ENCODE measurements at places on chromosomes 12 and 14.

DNA sequence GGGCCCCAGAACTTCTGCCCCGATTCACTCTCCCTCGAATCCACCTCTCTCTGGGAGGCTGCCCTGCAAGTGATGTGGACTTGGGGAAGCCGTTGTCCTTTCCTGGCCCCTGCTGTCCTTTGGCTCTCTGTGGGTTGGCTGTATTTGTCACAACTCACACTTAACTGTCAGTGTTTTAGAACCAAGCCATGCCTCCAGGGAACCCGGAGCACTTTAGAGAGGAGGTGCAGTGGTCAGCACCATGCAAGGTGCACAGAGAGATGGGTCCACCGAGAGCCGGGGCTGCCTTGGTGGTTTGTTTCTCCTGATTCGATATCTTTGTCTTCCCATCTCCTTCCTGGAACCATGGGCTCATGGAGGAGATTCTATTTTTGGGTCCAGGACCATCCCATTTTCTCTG is 129.5 kb upstream of the RTL1 start:
- DNase-seq = no peak

DNA sequence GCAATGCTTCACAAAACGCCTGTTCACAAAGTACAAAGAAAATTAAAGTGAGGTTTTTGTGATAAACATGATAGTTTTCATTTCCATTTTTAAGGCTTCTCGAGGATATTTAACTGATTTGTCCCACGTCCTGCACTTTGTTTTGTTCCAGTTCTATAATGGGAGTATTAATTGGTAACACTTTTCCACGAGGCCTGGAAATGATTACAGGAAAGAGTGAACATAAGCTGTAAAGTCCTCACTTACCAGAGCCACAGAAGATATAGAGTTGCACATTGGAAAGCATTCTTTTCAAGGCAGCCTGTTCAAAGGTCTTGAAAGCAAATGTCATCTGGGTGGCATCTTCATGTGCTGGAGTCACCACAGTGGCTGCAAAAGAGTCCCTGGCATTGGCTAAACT is 1236.6 kb downstream of the BCL11B start:
- no peak for DNase-seq

- no peak for DNase-seq
These were observed 368.6 kb downstream of the DPF3 start for GRCh38 chr14:72525087-72525915.

DNA sequence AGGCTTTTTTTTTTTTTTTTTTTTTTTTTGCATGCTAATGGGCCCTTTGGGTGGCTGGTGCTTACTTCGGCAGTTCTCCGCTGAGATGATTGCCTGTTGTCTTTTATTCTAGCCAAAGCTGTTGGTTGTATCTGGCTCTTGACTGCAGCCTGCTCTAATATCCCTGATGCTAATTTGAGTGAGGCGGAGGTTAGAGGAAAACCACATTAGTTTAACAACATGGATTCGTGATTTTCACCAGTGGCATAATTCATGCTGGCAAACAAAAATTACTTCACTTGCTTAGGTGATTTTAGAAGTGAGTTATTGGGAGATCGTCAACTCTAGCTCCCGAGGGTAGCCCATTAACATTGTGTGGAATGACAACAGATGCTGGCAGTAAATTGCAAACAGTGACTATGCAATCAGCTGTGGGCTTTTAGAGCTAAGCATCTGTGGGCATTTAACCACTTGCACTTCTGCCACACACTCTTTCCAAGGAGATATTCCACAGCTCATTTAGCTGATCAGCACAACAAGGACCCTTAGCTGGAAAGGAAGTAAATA is 97.6 kb upstream of the ZDHHC17 start:
- DNase-seq = peak; percentile 85

GRCh38 chr14:75881994-75882393 is 99.8 kb downstream of the TGFB3 start:
- DNase-seq = no peak

GRCh38 chr14:50647282-50647681 is 20.8 kb downstream of the SAV1 start:
- no peak for DNase-seq

DNA sequence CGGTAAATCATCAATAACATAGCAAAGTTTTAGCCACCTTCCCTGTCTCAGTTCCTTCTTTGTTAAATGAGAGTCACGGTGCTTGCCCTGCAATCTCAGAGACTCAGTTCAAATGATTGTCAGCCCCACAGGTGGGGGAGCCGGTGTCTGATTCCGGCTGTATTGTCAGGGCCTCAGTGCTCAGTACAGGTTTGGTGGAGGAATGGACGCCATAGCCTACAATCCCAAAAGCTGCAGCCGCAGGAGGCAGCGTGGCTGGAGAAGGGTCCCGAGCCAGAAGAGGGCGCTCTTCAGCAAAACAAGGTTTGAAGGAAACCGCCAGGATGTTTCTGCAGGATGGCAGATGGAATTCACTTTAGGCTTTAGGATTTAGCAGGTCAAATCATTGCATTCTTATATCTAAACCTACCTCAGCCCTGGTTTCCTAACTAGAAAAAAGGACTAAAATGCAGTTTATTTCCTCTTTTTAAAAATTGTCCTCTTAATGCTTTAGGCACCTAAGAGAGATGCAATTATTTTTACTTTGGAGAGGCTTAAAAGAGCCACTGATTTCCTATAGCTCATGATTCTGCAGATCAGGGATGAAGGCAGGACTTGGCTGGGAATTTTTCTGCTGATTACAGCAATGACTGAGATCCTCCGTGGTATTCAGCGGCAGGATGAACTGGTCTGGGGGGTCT is 29.2 kb downstream of the FOS start:
- DNase-seq = peak; percentile 95

DNA sequence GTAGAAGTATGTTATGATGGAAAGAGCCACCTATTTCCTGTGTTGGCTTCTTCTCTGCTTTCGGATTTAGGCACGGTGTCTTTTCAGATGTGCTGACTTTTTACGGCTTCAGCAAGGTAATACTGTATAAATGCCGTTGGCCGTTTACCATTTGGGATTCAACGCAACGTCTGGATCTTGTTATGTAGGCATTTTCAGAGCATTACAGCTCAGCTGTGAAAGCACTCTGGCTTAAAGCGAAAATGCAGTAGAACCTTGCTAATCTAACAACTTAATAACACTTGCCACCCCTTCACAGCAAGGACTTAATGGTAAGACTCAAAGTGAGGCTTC is 229.9 kb downstream of the EFCAB11 start:
- DNase-seq = no peak

DNA sequence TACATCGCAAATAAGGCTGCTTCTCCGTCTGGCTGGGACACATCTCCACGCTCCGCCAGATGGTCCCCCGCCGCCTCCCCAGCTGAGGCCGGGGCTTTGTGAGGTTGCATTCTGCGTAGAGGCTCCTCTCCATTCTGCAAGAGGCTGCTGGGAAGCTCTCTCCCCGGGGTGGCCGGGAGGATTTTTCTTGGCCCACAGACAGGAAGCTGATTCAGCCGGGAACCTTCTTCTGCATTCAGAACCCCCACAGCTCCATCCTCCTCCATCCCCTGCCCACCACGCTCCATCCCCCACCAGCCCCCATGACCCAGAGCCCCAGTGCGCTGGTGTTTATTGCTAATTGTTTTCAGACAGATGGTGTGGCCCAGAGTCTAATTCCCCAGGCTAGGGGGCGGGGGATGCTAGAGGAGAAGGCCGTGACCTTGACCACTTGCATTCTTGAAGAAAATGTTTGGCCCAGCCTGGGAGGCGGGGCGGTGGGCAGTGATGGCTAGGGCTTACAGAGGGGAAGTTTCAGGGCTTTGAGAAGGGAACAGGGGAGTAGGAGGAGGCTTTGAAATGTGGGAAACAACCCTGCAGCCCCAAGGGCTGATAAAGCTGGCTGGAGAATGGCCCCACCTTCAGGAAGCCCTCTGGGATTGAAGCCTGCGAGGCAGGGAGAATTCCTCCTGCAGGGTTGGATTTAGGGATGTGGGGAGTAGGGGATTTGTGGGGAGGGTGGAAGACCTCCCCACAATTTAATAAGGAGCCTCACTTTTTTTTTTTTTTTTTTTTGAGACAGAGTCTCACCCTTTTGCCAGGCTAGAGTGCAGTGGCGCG is 88.5 kb upstream of the NCOR2 start:
- DNase-seq = peak; percentile 78

DNA sequence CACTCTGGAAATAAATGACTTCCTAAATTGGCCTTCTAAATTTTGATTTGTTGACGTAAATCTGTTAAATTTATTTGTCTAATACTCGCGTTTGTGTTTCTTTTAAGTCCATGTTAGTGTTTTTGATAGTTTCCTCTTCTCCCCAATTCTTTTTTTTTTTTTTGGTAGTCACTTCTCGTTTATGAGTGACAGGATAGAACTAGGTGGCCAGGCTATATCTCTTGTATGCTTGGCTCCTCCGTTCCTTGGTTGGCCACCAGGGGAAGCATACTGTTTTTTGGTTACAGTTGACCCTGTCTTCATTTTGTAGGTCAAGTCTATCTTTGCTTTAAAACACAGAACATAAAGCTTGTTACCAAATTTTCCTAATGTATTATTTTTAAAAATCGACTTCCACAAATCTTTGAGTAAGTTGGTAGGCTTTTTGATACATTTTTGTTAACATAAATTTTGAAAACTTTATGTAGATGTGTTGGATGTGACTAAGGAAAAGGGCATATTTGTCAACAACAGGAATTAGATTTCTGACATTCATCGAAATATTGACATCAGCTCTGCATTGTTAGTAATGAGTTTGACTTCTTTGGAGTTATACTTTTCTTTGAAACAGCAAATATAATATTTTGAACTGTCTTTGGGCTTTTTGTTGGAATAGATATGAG is 2.2 kb downstream of the RCOR1 start:
- peak; percentile 72 for DNase-seq

DNA sequence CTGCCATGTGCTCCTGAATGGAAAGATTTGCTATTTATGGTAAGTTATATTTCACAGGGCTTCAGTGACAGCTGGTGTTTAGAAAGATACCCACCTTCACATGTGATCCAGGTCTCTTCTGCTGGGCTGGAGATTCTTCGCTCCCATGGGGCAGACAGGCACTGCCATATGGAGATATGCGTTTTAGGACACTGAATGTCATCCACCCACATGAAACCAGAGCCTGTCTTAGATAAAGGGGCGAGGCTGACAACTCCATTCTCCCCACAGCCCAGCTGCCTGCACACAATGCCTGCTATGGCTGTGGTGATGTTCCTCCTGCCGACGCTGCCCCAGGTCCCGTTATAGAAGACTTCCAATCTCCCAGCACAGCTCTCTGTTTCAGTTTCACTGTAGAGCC is 69.4 kb downstream of the ACSM4 start:
- no peak for DNase-seq

DNA sequence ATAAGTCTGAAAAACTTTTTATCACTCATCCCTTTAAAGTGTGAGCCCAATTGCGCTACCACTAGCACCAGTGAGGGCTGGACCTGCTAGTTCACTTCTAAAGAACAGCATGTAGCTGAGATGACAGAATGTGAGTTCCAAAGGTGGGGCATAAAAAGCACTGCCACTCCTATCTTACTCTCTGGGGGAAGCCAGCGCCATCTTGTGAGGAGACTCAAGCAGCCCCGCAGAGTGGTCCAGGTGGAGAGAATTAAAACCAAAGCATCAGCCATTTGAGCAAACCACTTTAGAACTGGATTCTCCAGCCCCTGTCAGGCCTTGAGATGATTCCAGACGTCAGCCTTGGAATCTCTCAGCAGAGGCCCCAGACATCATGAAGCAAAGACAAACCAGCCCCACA is 39.9 kb downstream of the TMEM132D start:
- no peak for DNase-seq

DNA sequence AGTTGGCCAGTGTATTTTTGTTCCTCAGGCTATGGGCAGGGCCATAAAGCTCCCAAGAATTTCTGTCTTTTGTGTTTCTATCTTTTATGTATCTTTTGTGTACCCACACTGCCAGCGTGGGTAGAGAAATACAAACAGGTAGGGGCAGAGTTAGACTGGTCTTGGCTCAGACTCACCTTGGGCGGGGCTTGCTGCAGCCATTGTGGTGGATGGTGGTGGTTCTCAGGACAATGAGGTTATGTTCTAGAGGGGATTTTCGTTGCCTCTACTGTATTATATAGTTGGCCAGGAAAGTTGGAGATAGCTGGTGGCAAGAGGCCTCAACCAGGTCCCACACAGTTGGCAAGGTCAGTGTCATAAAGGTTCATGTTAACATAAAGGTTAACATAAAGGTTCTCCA is 977.5 kb upstream of the LRFN5 start:
- DNase-seq = no peak

GRCh38 chr14:103501921-103502669 is 20.5 kb downstream of the CKB start:
- no peak for DNase-seq

DNA sequence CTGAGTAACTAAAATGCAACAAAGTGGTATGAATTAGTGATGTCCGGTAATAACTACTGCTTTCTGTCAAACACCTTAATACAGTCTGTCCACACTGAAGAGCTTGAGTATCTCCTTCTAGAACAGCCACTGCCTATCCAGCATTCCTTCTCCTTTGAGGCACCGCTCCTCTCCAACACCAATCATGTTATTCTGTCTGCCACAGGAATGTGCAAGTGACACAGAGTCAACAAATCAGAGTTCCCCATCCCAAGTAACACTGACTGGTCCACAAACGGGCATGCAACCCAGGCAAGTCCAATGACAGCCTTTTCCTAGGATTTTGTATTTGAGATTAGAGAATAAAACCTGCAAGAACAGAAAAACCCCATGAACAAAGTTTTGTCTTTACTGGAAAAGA is 3.8 kb downstream of the GXYLT1 start:
- DNase-seq = no peak

DNA sequence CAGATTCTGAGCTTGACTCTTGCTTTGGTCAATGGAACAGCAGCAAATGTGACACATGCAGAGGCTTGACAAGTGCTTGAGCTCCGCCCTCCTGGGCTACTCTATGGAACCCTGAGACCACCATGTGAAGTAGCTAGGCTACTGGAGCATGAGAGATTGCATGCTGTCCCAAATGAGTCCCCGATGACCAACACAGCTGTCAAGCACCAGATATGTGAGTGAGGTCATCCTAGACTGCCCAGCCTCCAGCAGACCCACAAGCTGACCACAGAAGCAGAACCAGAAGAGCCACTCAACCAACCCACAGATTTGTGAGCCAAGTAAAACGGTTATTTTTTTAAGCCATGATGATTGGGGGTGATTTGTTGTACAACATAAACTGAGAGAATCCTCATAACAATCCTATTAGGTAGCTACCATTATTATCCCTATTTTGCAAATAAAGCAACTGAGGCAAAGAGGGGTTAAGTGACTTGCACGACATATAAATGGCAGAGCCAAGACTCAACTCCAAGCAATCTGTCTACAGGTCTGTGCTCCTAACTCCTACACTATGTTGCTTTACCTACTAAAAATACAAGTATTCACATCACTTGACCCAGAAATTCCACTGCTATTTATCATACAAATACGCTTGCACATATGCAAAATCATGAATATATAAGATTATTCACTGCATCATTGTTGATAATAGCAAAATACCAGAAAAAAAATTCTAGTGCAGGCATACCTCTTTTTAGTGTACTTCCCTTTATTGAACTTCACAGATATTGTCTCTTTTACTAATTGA is 136.2 kb downstream of the NDUFA12 start:
- DNase-seq = no peak

GRCh38 chr14:105582639-105583038 is 56.3 kb downstream of the TMEM121 start:
- DNase-seq = no peak

- no peak for DNase-seq
These were observed 54.6 kb upstream of the CCDC175 start for GRCh38 chr14:59631237-59631636.
